ENCODE measurements at places on chromosomes 12 and 14. TPM values are rescaled to one million over a fixed set of nuclear protein-coding genes. Genes with fewer than 3 reads are reported as not detected.

FAM186B gene
- total RNA-seq, result not detected

KCNA5 gene
- total RNA-seq, result not detected

CLEC4C gene
- not detected for total RNA-seq

SCN8A gene
- 1.3 TPM for total RNA-seq

UNC79 gene
- total RNA-seq, result 0.02 TPM

TMEM30B gene
- 0.70 TPM for total RNA-seq

FLRT2 gene
- not detected for total RNA-seq

LALBA gene
- not detected for total RNA-seq

LRP1 gene
- total RNA-seq, result 0.33 TPM

NTN4 gene
- total RNA-seq, result not detected

DCN gene
- total RNA-seq, result not detected

SOAT2 gene
- total RNA-seq, result 1.1 TPM

CLEC1B gene
- total RNA-seq, result not detected

CHGA gene
- total RNA-seq, result not detected

- H3K27me3 ChIP-seq, result no peaks in the 10 kb centered on the region
- no peaks in the 10 kb centered on the region for H3K36me3 ChIP-seq
- no peak overlapping the region for H3K27ac ChIP-seq
- H3K4me1 ChIP-seq, result no peaks in the 10 kb centered on the region
- no peak for DNase-seq
- H3K4me3 ChIP-seq, result no peak overlapping the region
Observed at GRCh38 chr14:102580550-102581110, 11.8 kb upstream of the RCOR1 start.

- peak overlapping the region; percentile 92 for H3K27ac ChIP-seq
- DNase-seq, result peak; percentile 93
- H3K4me3 ChIP-seq, result peak overlapping the region; percentile 19
- H3K36me3 ChIP-seq, result peaks cover 14% of the 10 kb centered on the region
Observed at GRCh38 chr12:127559349-127560040, 707.5 kb upstream of the TMEM132C start.

GRCh38 chr14:57530571-57530970 lies 36.9 kb upstream of the CCDC198 start:
- no peaks in the 10 kb centered on the region for H3K27me3 ChIP-seq
- H3K4me3 ChIP-seq, result no peak overlapping the region
- no peak for DNase-seq
- no peaks in the 10 kb centered on the region for H3K4me1 ChIP-seq

DNA sequence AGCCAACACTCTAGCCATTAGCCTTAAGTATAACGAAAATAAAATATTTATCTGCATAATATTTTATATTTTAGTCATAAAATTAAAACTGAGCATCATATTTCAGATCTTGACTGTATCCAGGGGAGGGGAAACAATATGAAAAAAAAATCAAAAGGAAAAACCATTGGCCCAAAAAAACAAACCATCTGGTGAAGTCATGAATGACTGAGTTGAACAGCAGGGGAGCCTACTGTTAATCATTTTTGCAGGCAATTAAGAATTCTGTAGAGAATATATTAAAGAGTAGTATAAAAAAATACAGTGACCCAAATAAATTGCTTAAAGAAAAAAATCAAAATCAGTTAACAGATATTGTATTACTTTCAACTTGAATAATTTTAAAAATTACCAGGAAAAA lies 224.8 kb downstream of the C12orf50 start:
- H3K36me3 ChIP-seq, result no peaks in the 10 kb centered on the region
- no peak for DNase-seq
- H3K27me3 ChIP-seq, result no peaks in the 10 kb centered on the region
- no peak overlapping the region for H3K4me3 ChIP-seq
- H3K27ac ChIP-seq, result no peak overlapping the region

GRCh38 chr14:103597623-103598377 lies 31.2 kb upstream of the KLC1 start:
- H3K36me3 ChIP-seq, result no peaks in the 10 kb centered on the region
- no peaks in the 10 kb centered on the region for H3K27me3 ChIP-seq
- DNase-seq, result no peak
- H3K4me1 ChIP-seq, result peaks cover 16% of the 10 kb centered on the region
- no peak overlapping the region for H3K27ac ChIP-seq

- H3K4me3 ChIP-seq, result no peak overlapping the region
- peaks cover 8% of the 10 kb centered on the region for H3K4me1 ChIP-seq
- peak; percentile 55 for DNase-seq
- H3K27me3 ChIP-seq, result peaks cover 6% of the 10 kb centered on the region
- peak overlapping the region; percentile 58 for H3K27ac ChIP-seq
- H3K36me3 ChIP-seq, result no peaks in the 10 kb centered on the region
Observed at GRCh38 chr12:116547955-116548501, 11.2 kb upstream of the MAP1LC3B2 start.

DNA sequence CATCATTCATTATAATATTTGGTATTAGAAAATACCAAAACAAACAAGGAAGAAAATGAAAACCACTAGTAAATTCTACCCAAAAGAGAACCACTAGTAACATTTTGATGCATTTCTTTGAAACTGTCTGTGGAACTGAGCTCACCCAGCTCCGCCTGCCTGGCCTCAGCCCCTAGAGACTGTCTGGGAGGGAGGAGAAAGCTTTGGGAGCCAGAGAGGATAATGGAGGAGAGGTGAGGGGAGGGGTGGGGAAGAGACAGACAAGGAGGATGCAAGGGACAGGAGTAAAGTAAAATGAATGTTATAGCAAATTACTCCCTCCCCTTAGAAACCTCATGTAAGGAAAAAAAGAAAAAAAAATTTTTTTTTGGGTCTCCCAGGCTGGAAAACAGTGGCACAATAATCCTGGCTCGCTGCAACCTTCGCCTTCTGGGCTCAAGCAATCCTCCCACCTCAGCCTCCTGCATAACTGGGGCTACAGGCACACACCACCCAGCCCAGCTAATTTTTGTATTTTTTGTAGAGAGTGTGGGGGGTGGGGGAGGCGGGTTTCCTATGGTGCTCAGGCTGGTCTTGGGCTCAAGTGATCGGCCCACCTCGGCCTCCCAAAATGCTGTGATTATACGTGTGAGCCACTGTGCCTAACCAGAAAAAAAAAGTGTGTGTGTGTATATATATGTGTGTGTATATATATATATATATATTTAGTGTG lies 3.2 kb upstream of the MMP19 start:
- peaks cover 7% of the 10 kb centered on the region for H3K27me3 ChIP-seq
- H3K36me3 ChIP-seq, result no peaks in the 10 kb centered on the region
- DNase-seq, result no peak
- H3K27ac ChIP-seq, result no peak overlapping the region
- peaks cover 17% of the 10 kb centered on the region for H3K4me1 ChIP-seq

GRCh38 chr14:104687601-104688504 lies 1.6 kb upstream of the INF2 start:
- no peak overlapping the region for H3K4me3 ChIP-seq
- H3K27me3 ChIP-seq, result no peaks in the 10 kb centered on the region
- no peaks in the 10 kb centered on the region for H3K36me3 ChIP-seq
- peak overlapping the region; percentile 67 for H3K27ac ChIP-seq

- no peaks in the 10 kb centered on the region for H3K27me3 ChIP-seq
- no peak for DNase-seq
- H3K4me3 ChIP-seq, result no peak overlapping the region
- H3K4me1 ChIP-seq, result peaks cover 46% of the 10 kb centered on the region
Observed at GRCh38 chr12:25058012-25058411, 109.1 kb upstream of the BCAT1 start.

- H3K4me3 ChIP-seq, result no peak overlapping the region
- H3K36me3 ChIP-seq, result no peaks in the 10 kb centered on the region
- no peaks in the 10 kb centered on the region for H3K27me3 ChIP-seq
- H3K4me1 ChIP-seq, result no peaks in the 10 kb centered on the region
- no peak for DNase-seq
- H3K27ac ChIP-seq, result no peak overlapping the region
Observed at GRCh38 chr14:53915364-53916014, 41.1 kb downstream of the BMP4 start.

GRCh38 chr14:99698236-99698635 lies 14.1 kb downstream of the CYP46A1 start:
- H3K27ac ChIP-seq, result no peak overlapping the region
- peaks cover 31% of the 10 kb centered on the region for H3K27me3 ChIP-seq
- no peak for DNase-seq
- H3K4me3 ChIP-seq, result no peak overlapping the region

GRCh38 chr14:22794551-22794951 lies 20.7 kb downstream of the SLC7A7 start:
- no peak overlapping the region for H3K27ac ChIP-seq
- H3K4me3 ChIP-seq, result no peak overlapping the region
- no peaks in the 10 kb centered on the region for H3K36me3 ChIP-seq

GRCh38 chr12:11564984-11565651 lies 84.4 kb upstream of the ETV6 start:
- no peak for DNase-seq
- H3K36me3 ChIP-seq, result no peaks in the 10 kb centered on the region
- H3K27ac ChIP-seq, result no peak overlapping the region
- peaks cover 12% of the 10 kb centered on the region for H3K27me3 ChIP-seq
- no peaks in the 10 kb centered on the region for H3K4me1 ChIP-seq

DNA sequence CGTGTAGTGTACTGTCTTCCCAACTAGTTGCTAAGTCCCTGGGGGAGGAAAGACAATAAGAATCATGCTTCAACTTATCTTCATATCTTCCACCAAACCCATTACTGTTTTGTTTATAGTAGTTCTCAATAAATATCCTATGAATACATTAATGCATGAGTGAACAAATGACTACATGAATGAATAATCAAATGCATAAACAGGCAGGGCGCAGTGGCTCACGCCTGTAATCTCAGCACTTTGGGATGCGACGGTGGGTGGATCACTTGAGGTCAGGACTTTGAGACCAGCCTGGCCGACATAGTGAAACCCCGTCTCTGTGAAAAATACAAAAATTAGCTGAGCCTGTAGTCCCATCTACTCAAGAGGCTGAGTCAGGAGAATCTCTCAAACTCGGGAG lies 32.1 kb upstream of the NR2C1 start:
- no peaks in the 10 kb centered on the region for H3K27me3 ChIP-seq
- H3K36me3 ChIP-seq, result no peaks in the 10 kb centered on the region
- H3K4me1 ChIP-seq, result peaks cover 19% of the 10 kb centered on the region
- H3K27ac ChIP-seq, result no peak overlapping the region
- no peak overlapping the region for H3K4me3 ChIP-seq

DNA sequence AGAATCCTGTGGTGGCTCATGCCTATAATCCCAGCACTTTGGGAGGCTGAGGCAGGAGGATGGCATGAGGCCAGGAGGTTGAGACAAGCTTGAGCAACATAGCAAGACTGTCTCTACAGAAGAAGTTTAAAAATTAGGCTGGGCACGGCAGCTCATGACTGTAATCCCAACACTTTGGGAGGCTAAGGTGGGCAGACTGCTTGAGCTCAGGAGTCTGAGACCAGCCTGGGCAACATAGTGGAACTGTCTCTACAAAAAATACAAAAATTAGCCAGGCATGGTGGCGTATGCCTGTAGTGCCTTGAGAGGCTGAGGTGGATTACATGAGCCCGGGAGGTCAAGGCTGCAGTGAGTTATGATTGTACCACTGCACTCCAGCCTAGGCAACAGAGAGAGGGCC lies 998 bp upstream of the CYP27B1 start:
- H3K4me1 ChIP-seq, result peaks cover 43% of the 10 kb centered on the region
- no peak overlapping the region for H3K4me3 ChIP-seq
- peaks cover 15% of the 10 kb centered on the region for H3K27me3 ChIP-seq
- H3K27ac ChIP-seq, result no peak overlapping the region
- no peak for DNase-seq

DNA sequence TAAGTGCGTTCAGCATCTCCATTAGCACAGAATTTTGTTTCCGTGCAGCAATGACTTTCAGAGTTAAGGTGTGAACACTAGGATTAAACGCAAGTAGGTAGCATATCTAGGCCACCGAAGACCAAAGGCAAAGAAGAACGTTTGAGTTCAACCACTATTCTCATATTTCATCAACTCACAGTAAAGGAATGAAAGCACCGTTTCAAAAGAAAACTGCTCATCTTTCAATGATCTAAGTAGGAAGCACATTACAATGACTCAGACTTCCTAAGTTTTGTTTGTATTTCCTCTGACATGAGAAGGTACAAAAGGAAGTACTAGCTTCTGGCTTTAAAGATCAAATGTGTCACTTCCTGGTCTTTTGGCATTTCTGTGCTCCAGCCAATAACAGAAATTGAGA lies 57.6 kb downstream of the ACADS start:
- H3K4me1 ChIP-seq, result peaks cover 28% of the 10 kb centered on the region
- no peaks in the 10 kb centered on the region for H3K27me3 ChIP-seq
- H3K4me3 ChIP-seq, result peak overlapping the region; percentile 43
- DNase-seq, result no peak

DNA sequence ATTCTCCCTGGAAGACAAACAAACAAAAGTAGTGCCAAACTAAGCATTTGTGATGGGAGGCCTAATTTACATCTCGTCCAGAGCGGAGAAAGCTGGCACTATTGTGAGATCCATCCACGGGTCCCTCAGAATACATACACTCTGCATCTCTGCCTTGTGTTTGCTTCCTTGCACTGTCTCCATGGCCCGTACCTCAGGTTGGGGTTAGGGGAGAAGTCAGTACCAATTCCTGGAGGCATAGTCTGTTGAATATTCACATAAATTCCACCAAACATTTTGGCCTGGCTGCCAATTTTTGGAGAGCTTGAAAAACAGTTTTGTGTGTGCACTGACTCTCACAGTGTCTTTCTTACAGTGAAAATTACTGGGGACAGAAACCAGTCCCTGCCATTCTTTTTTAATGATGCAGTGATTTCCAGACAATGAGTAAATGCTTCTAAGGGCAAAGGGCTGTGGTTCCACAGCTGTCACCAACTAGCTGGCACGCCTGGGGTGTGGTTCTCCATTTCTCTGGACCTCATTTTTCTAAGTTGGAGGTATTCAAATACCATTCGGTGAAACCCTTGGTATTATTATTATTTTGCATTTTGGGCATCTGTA lies 119.7 kb upstream of the HIF1A start:
- H3K36me3 ChIP-seq, result peaks cover 6% of the 10 kb centered on the region
- no peak for DNase-seq
- H3K4me3 ChIP-seq, result no peak overlapping the region
- peaks cover 39% of the 10 kb centered on the region for H3K27me3 ChIP-seq

GRCh38 chr12:2384533-2385351 lies 332.0 kb downstream of the CACNA1C start:
- no peak overlapping the region for H3K27ac ChIP-seq
- no peak overlapping the region for H3K4me3 ChIP-seq
- DNase-seq, result no peak
- no peaks in the 10 kb centered on the region for H3K36me3 ChIP-seq
- H3K4me1 ChIP-seq, result peaks cover 3% of the 10 kb centered on the region
- H3K27me3 ChIP-seq, result peaks cover 18% of the 10 kb centered on the region

DNA sequence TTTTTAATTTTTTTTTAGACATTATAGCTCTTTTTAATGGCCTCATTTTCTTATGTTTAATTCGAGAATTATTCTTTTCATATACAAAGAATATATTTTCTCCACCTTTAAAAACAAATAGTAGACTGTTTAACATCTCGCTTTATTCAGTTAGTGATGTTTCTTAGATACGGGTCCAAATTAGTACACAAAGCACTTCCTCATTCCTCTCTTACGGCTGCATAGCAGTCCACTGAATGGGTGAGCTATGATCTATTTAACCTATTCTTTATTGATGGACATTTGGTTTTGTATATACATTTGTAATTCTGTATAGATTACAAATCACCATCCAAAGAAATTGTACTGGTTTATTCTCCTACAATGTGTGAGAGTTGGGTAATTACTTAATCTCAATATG lies 8.3 kb upstream of the GPR162 start:
- DNase-seq, result no peak
- peaks cover 6% of the 10 kb centered on the region for H3K4me1 ChIP-seq
- H3K36me3 ChIP-seq, result no peaks in the 10 kb centered on the region
- H3K27ac ChIP-seq, result no peak overlapping the region
- no peak overlapping the region for H3K4me3 ChIP-seq

GRCh38 chr12:70338531-70338930 lies 27.6 kb upstream of the KCNMB4 start:
- no peak overlapping the region for H3K27ac ChIP-seq
- peaks cover 8% of the 10 kb centered on the region for H3K4me1 ChIP-seq

- H3K36me3 ChIP-seq, result peaks cover 30% of the 10 kb centered on the region
- DNase-seq, result no peak
- H3K4me1 ChIP-seq, result peaks cover under 1% of the 10 kb centered on the region
Observed at GRCh38 chr14:60266021-60266937, 17.3 kb downstream of the PPM1A start.
